CD4-positive, alpha-beta T cell treated with Interleukin-4 for 4 hours (primary cell): ENCODE measurements at places on chromosomes 3 and 15.

GRCh38 chr3:5332270-5332956 lies 144.9 kb downstream of the EDEM1 start:
- no peak for DNase-seq

DNA sequence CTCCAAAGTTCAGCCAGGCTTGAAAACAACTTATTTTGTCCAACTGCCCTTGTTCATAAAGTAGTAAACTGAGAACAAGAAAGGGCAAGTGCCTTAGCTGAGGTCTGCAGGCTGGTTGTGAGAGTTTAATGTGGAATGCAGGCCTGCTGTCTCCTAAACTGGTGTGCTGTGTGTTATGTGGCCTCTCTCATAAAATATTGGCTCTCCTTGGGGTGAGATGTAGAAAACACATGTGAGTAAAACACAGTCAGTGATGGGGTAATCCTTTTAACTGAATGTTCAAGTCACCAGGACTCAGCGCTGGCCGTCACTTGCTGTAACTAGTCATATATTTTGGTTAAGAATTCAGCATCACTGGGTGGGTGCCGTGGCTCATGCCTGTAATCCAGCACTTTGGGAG lies 7.1 kb upstream of the ST6GAL1 start:
- DNase-seq: no peak

GRCh38 chr15:89824607-89824867 lies 9.9 kb upstream of the ANPEP start:
- DNase-seq: no peak

GRCh38 chr3:184781801-184782200 lies 30.2 kb upstream of the VPS8 start:
- no peak for DNase-seq

DNA sequence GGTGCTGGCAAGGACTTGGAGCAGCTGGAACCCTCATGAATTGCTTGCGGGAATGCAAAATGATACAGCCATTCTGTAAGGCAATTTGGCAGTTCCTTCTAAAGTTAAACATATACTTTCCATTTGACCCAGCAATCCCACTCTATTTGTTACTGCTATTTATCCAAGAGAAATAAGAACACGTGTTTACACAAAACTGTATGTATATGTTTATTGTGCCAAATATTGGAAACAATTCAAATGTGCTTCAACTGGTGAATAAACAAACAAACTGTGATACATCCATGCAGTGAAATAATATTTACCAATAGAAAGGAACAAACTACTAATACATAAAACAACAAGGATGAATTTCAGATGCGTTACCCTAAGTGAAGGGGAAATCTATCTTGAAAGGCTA lies 60.0 kb upstream of the NTRK3 start:
- DNase-seq: no peak

DNA sequence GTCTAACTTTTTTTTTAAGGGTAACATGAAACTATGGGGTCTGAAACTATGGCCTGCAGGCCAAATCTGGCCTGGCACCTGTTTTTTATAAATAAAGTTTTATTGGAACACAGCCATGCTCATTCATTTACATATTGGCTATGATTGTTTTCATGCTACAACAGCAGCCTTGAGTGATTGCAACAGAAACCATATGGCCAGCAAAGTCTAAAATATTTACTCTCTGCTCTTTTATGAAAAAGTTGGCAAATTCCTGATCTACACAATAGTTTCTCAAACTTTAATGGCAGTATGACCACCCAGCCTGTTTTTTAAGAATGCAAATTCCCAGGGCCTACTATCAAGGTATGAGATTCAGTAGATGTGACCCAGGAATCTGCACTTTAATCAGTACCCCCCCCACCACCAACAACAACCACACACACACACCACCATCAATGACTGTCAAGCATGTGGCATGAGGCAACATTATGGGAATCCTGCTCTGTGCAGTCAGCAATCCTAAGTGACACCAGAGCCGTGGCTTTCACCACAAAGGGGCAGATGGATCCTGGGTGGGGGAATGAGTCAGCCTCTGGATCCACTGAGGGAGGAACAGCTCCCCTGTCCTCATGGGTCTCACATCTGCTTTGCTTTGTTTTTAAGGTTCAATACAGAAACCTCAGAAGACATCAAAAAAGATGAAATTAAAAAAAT lies 142.8 kb downstream of the NTRK3 start:
- no peak for DNase-seq

GRCh38 chr15:41254560-41254959 lies 23.5 kb downstream of the CHP1 start:
- no peak for DNase-seq

DNA sequence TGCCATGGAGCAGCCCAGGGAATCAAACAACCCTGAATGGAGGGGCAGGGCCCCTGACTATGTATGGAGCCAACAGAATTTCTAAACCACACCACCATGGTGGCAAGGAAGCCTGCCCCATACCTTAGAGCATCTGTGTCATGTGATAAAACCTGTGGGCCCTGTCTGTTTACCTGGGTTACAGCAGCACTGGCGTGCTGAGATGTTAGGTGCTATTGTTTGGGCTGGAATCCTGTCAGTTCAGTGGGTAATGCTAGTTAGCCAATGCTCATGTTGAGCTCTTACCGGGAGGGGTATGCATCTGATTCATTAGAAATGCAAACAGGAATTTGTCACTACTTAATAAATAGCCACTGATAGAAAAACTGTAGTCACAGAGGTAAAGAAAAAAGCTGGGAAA lies 63.5 kb upstream of the ETV5 start:
- no peak for DNase-seq

DNA sequence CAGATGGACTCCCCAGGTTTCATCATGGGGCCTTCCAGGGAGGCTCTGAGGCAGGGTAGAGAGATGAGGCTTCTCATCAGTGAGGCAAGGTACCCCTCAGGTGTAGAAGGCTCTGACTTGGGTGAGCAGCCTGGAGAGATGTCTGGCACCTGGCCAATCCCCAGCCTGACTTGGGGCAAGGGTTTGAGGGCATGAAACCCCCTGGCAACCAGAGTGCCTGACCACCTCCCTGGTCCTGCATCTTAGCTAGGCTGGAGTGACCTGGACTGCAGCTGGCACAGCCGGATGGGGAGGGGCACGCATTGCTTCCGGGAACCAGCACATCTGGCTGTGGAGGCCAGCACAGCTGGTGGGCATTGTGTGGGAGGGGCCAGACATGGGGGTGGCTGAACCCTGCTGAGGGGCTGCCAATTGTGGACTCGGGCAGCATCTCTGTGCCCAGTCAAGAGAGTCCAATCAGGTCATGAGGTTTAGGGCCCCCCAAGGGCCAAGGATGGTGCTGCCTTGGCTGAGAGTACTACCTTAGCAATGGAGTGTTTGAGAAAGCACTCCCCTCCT lies 1.9 kb downstream of the ZBTB47 start:
- no peak for DNase-seq

GRCh38 chr3:182524711-182525401 lies 268.4 kb upstream of the ATP11B start:
- no peak for DNase-seq
